Stimulated activated CD8-positive, alpha-beta memory T cell treated with anti-CD3 and anti-CD28 coated beads, Interleukin-2, amount 100 ng/mL, for 48 hours (primary cell): ENCODE measurements at places on chromosomes 4 and X.

GRCh38 chrX:138014577-138014976 is 448.6 kb downstream of the ZIC3 start:
- DNase-seq = no peak

DNA sequence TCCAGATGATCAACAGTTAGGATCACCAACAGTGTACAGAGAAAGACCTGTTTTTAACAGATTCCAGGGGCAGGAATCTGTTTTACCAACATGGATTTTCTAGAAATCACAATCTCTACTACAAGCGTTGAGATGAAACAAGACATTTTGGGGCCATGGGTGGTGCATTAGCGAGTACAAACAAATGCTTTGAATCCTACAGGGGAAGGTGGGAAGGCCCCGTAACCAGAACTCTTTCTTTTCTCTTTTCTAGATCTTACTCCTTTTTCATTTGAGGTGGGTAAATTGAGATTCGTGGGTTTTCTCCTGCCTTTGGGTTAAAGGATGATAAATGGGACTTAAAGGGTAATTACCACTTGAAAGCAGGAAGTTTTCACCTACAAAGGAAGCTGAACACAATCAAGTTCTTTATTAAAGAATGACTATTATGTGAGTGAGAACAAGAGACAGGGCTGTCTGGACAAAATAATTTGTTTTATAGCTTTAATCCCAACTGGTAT is 189.9 kb upstream of the ANXA3 start:
- DNase-seq = no peak

- DNase-seq = no peak
These were observed 17.8 kb upstream of the CHIC2 start for GRCh38 chr4:54082168-54082567.

DNA sequence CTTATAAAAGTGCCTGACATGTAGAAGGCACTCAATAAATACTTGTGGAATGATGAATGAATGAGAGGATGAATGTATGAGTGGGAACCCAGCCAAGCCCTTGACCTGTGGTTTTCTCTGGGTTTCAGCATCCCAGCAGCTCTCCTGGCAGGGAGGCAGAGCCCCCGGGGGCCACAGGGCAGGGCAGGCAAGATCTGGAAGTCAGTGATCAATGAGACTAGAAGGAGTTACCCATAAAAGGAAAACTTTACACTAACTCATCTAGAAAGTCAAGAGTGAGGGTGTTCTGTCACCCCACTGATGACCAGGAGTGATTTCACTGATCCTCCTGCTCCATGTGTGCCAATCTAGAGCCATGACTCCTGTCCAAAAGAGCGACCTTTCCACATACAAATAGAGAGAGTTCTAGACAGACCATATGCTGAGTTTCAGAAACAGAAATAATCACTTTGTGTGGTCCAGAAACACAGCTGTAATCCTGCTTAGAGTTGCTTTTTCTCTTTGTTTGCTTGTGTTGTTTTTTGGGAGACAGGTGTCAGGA is 37.4 kb downstream of the MGARP start:
- DNase-seq = no peak

DNA sequence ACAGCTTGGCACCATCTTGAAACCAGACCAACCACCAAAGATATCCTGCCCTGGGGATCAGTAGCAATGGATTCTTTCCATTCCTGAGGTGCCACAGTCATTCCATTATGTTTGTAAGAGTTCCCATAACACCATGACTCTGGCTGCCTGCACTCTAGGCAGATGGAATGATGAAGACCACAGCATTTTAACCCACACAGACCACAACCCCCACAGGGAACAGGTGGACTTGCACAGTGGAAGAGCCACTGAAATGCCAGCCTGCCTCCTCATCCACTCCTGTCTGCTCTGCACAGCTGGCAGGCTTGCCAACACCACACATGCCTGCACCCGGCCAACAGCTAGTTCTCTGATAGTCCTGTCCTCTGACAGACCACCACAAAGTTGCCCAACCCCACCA is 2362.2 kb upstream of the AGA start:
- DNase-seq = no peak

- DNase-seq = no peak
These were observed 432.3 kb downstream of the GALNTL6 start for GRCh38 chr4:172245516-172245915.

- no peak for DNase-seq
These were observed 30.8 kb upstream of the CD40LG start for GRCh38 chrX:136616987-136617685.

DNA sequence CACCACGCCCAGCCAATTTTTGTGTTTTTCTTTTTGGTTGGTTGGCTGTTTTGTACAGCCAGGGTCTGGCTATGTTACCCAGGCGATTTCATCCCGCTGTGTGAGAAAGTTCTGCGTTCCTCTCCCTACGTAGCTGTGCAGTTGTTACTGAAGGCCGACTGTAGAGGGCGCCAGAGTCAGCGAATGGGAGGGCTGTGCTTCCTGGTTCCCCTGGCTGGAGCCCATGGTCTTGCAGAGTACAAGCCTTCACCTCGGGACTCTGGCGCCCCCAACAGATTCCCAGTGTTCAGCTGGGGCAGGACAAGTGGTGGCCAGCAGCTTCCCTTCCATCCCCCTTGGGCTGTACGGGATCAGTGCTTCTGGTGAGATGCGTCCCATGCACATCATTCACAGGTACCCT is 5.6 kb upstream of the CT45A1 start:
- DNase-seq = peak; percentile 21

DNA sequence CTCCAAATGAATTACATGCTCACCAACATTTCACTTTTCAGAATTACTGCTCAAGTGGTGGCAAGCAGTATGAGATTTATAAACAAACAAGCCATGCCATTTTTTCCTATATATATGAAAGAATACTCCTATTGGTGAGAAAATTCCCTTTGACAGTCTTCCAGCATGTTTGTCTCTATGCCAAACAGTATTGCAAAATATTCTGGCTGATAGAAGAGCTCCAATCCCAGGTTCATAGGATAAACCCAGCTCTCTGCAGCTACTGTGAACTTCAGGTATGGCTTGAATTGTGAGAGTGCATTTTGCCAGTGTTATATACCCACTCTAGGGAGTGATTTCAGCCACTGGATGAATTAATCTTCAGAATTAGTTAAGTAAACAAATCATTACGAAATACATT is 108.8 kb downstream of the MAGEC2 start:
- DNase-seq = no peak

DNA sequence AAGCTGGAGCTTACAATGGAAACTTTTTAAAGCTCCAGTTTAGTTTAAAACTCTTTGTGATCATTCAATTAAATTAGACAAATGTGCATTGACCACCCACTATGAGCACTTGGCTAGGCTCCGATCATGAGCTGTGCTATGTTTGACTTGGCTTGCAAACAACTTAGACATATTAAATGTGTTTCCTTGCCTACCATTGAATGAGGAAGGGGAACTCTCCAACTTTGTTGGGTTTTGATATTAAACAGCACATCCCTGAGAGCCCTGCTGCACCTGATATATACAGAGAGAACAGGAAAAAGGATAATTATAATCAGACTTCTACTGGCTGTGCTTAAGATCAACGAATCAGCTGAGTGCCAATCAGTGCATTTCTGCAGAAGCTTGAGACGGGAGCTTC is 71.4 kb upstream of the ADGRL3 start:
- no peak for DNase-seq

- DNase-seq = no peak
These were observed 136.2 kb upstream of the RPL34 start for GRCh38 chr4:108484187-108484586.

GRCh38 chr4:152032722-152033131 is 271.9 kb upstream of the GATB start:
- no peak for DNase-seq

- no peak for DNase-seq
These were observed 93.5 kb downstream of the CBLL2 start for GRCh38 chrX:22366166-22366702.

DNA sequence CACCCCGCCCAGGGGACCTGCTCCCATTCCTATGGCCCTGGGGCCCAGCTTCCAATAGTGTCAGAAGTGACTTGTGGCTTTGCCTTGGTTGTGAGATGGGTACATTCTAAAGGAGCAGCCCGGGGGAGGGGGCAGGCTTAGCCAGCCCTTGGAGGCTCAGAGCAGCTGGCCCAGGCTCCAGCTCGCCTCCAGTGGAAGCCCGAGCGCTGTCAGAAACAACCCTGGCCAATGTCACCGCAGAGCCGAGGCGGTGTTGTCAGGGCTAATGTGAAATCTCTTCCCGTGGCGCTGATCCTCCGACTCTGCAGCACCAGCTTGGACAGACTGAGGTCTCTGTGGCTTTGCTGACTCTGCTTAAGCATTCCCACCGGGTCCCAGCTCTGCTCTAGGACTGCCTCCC is 29.2 kb upstream of the ZNF81 start:
- no peak for DNase-seq
